ENCODE measurements at places on chromosomes 3 and 15.
A peak's percentile ranks its signal among the peaks of the same experiment; 100 is the strongest.

DNA sequence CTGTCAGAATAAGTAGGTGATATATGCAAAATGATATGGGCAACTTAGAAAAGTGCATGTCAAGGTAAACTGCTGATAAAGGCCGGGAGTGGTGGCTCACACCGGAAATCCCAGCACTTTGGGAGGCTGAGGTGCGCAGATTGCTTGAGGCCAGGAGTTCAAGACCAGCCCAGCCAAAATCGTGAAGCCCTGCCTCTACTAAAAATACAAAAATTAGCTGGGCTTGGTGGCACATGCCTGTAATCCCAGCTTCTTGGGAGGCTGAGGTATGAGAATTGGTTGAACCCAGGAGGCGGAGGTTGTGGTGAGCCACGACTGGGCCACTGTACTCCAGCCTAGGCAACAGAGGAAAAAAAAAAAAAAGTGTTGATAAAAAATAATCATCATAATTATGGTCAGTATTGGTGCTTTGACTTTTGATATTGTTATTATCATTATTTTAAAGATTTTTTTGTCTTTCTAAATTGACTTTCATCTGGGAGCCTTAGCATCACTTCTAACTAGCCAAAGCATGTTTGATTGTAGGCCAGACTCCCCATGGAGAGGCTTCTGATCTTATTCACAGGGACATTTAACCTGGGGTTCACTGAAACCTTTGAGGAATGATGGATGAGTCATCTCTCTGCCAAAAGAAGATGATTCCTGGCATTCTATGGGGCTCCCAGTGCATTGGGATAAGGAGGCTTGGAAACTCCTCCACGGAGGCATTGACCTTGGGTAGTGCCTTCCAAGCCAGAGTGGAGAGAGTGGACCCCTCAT lies 5.6 kb downstream of the ZBTB38 start:
- DNase-seq: no peak

- DNase-seq: no peak
Measured at GRCh38 chr3:89521328-89521727, 413.9 kb downstream of the EPHA3 start.

- DNase-seq: no peak
Measured at GRCh38 chr3:190435618-190436017, 14.1 kb downstream of the TMEM207 start.

DNA sequence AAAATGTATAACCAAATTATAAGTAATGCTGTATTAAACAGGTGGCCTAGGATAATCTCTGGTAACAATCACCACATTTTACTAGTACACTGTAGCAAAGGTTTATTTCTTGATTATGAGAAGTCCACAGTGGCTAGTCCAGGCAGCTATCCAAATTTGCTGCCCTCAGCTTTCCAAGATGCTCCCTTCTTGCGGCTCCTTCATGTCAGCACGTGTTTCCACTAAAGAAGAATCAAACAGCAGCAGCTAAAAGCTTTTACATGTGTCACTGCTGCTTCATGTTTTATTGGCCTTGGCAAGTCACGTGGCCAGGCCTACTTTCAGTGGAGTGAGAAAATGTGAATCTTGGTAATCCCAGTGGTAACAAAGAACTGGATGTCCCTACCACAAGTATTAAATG lies 5.6 kb upstream of the RBMS3 start:
- DNase-seq: no peak

DNA sequence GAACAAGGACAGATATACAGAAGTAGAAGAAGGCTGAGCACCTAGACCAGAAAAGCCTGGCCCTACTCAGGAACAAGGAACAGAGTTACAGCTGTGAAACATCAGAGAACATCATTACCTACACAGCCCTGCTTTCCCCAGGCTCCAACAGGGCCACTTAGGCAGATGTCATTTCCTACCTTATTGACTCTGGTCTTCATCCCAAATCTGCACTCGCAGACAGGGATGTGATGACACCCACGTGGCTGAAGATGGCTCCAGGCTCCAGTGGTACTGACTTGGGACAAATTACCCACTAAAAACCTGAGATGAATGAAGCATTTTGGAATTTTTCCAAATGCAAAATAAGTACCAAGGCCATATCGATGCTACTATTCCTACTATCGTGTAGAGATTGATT lies 18.0 kb upstream of the SSUH2 start:
- DNase-seq: no peak

GRCh38 chr3:59812237-59813147 lies 762.7 kb upstream of the CFAP20DC start:
- DNase-seq: no peak

DNA sequence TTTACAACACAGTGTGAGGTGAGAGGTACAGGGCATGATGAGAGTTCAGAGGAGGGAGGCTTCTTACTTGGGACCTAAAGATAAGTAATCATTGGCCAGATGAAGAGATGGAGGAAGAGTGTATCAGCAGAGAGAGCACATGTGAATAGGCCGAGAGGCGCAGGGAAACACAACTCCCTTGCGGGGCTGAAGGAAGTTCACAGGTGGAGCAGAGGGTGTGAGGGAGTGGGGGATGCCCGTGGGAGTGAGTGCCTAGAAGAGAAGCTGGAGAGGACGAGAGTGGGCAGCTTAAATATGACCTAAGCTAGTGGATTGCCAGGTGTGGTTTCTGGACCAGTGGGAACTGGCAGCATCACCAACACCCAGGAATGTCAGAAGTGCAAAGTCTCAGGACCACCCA lies 98.2 kb upstream of the TBC1D5 start:
- DNase-seq: no peak

DNA sequence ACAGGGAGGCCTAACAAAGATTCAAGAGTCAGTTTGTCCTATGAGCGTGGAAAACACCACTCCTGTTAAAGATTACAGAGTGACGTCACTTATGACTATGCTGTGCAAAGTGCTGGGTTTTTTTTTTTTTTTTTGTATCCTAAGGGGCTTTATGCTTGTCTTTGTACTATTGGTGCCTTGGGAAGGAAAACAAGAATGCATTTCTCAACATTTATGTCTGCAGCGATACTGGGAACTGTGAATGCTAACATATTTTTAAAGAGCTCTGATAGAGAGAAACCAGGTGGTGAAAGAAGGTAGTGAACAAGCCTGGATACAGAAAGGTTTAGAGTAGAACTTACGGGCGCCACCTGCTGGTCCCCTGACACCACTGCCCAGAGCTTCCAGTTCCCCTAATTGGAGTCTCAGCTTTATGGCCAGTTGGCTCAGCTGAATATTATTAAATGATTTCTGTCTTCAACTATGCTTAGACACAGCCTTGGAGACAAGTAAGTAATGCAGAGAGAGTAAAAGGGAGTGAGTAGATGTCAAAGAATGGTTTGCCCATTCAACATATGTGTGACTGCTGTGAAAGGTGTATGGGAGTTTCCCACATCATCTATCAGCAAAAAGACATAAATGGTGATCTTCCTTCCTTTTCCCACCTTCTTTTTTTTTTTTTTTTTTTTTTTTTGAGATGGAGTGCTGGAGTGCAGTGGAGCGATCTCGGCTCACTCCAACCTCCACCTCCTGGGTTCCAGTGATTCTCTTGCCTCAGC lies 807.9 kb upstream of the CFAP20DC start:
- DNase-seq: peak; percentile 48

- no peak for DNase-seq
Measured at GRCh38 chr15:85116925-85117646, 135.4 kb downstream of the PDE8A start.

GRCh38 chr3:17412950-17413530 lies 329.4 kb downstream of the TBC1D5 start:
- peak; percentile 35 for DNase-seq

- no peak for DNase-seq
Measured at GRCh38 chr15:42185801-42186200, 22.3 kb downstream of the VPS39 start.

DNA sequence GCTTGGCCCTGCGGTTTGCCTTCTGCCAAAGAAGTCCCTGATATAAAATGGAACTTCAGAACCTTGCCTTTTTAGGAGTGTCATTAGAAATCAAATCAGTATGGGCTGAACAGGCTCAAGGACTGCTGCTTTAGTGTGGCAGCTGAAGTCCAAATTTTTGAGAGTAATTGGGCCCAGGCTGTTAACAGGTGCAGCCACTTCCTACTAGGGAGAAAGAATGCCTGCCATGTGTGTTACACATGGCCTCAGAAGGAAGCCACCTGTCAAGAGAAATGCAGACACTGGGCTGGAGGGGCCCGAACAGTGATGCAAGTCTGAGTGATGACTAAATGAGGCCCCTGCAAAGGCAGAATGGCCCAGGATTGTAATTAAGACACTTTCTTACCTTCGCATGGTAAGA lies 786.7 kb upstream of the CFAP20DC start:
- no peak for DNase-seq

DNA sequence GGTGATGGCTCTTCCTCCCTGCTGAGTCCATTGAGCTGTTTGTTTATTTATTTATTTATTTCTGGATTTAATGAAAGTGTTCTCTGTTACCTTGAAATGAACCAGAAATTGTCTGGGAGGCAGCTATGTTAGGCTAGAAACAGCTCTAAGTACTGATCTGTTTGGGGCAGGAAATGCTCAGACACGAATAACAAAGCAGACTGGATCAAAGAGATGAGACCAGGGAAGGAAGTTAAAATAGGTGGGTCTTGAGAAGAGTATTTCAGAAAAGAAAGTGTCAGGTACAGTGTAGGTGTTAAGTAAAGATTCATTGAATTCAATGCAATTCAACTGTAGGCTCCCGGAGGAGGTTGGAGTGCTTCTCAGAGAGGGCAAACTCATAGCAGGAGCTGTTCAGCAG lies 173.3 kb downstream of the IL20RB start:
- DNase-seq: no peak

- DNase-seq: no peak
Measured at GRCh38 chr3:15309662-15310335, 22.6 kb downstream of the SH3BP5 start.

- peak; percentile 73 for DNase-seq
Measured at GRCh38 chr15:88120026-88120425, 136.5 kb downstream of the NTRK3 start.

- no peak for DNase-seq
Measured at GRCh38 chr15:40028853-40029252, 10.1 kb downstream of the SRP14 start.

- DNase-seq: no peak
Measured at GRCh38 chr3:170448584-170448983, 29.9 kb downstream of the CLDN11 start.

DNA sequence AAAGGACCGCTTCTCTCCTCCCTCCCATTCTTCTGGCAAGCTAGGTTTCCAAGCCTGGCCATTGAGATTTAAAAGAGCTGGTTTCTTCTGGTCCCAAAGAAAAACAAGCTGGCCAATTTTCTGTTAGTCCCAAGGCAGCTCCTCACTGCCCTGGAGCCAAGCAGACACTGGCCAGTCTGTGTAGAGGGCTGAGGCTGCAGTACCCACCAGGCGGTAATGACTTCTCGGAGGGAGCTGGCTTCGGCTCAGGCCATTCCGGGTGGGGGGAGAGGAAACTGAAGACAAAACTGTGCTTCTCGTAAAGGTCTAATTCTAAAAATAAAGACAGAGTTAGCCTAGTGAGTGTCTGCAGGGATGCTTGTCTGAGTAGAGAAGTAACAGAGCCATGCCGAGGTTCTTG lies 78.5 kb upstream of the SMAD3 start:
- DNase-seq: no peak

DNA sequence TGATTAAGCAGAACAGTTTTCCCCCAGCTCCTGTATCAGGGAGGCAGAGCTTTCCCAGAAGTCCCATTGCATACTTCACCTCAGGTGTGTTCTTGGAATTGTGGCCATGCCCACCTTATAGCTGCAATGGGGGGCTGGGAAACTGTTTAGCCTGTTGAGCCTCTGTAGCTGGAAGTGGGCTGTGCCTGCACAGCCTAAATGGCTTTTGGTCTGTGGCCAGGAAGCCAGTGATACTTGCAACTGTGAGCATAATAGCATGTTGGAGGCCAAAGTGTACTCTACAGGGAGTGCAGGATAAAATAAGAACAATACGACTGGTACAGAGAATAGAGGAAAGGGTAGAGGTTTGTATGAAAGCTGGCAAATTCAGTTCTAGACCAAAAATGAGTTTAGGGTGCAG lies 248.5 kb downstream of the PTPRG start:
- DNase-seq: peak; percentile 33

DNA sequence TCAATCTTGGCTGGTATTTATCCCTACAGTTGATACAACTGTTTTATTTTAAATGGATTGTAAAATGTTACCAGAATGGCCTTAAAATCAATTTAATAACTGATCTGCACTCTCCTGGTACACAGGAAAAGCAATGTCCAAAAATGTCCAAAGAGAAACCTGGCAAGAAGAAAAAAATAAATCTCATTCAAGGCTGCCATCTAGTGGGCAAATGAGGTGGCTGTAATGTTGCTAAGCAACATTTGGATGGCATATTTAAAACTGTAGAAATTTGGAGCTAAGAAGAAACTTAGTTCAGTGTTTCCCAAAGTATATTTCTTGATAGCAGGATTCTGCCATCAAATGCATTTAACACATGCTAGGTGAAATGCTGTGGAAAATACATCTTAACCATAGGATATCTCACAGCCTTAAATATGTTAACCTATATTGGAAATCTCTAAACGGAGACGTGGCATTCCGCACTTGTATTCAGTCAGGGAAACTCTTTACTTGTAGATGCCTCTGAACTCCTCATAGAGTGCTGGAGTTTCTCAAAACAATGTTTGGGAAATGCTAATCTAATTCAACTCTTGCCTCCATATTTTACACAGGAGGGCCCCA lies 216.8 kb downstream of the ERC2 start:
- peak; percentile 29 for DNase-seq

DNA sequence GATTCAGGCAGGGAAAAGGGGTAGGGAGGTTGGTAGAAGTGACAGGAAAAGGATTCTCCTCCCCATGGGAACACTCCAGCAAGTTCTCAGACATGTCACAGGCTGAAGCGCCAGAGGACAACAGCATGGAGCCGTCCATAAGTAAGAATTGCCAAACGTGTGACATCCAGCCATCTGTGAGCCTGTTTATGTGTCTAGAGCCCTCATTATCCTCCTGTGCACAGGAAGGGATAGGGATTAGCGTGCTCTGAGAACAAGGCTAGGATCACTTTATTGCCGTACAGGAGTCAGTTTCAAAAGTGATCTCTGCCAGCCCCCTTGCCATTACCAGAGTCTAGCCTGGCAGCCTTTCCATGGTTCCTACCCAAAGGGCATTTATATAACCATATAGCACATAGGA lies 549.5 kb downstream of the NTRK3 start:
- DNase-seq: no peak

DNA sequence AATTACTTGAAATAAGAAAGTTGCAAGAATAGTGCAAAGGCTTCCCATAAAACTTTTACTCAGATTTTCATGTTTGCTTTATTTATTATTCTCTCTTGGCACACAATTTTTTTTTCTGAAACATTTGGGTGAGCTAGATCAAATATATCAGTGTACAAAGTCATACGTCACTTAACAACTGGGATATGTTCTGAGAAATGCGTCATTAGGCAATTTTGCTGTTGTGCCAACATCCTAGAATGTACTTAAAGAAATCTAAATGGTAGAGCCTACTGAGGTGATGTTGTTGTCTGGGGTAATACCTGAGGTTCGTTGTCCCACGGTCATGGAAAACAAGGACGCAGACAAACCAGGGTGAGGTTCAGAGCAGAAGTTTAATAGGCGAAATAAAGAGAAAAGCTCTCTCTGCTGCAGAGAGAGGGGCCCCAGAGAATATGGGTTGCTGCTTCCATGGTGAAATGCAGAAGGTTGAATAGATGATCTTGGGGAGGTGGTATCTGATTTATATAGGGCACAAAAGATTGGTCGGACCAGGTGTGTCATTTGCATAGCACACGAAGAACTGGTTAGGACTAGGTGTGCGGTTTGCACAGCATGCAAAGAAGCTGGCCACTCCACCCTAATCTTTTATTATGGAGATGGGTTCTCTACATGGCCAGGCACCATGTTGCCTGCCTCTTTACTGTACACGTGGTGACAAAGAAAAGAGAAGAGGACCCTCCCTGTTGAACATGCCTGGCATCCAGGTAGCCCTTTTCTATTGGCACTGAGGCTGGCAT lies 8.8 kb upstream of the GRAMD1C start:
- DNase-seq: no peak

GRCh38 chr15:70902107-70902506 lies 9.5 kb downstream of the LRRC49 start:
- DNase-seq: no peak

All from NCI-H1105 (cell line).